T-helper 9 cell (primary cell): ENCODE measurements at places on chromosomes 12 and 14.

DNA sequence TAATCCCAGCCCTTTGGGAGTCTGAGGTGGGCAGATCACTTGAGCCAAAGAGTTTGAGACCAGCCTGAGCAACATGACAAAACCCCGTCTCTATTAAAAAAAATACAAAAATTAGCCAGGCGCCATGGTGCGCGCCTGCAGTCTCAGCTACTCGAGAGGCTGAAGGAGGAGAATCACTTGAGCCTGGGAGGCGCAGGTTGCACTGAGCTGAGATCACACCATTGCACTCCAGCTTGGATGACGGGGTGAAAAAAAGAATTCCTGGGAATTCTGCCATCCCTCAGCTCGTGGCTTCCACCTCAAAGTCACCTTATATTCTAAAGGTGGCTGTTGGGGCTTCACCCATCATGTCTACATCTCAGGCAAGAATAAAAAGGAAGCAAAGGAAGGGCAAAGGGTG lies 12.9 kb downstream of the BCL2L14 start:
- no peak for DNase-seq

GRCh38 chr12:76747245-76747644 lies 16.7 kb upstream of the ZDHHC17 start:
- no peak for DNase-seq

- no peak for DNase-seq
Observed at GRCh38 chr12:65282840-65283239, 4.4 kb downstream of the MSRB3 start.

- DNase-seq: no peak
Observed at GRCh38 chr12:94158666-94159065, 10.3 kb downstream of the PLXNC1 start.
